CD4-positive, alpha-beta memory T cell (primary cell): ENCODE measurements at places on chromosomes 6 and 20.

DNA sequence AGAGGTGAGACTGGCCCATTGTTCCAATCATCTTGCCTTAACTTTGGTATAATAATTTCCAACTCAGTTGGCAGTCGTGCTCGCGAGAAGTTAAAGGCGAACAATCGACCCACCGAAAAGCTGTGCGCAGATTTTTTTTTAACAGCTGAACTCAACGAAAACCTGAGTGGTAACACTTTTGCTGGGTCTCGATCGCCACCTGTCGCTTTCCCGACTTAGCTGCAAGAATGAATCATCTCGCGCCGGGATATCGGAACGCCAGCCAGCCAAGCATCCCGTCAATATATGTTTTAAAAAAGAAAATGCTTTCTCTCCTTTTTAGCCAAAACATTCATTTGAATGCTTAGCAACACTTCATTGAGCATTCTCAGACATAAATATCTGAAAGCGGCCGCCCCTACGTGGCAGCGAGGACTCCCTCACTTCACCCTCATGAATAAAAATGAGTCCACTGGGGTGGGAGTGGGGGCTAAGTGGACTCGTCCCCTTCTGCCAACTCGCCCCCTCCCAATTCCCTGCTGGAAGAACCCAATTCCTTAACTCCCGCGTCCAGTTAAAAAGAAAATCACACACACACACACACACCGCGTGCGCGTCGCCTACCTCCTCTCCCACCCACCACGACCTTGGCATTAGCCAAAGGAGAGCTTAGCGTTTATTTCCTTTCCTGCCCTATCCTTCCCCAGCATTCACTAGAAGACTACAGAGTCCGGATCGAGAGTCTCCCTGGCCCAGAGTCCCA lies 1.5 kb downstream of the COL12A1 start:
- no peak for DNase-seq

DNA sequence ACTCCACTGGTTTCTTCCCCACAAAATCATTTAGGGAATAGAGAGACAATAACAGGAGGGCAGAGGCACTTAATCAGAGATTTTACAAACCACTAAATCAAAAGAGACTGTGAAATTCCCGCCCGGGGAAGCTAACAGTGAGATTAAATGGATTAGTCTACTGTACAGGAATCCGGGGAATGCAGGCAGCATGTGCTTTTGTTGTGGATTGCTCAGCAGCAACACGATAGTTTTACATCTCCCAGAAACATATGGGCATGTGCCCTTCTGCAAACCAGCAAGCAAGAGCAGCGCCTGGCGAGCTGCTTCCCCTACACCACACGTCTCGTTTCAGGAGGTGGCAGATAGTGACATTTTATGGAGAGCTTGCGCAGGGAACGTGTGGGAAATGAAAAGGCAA lies 382.3 kb downstream of the CD83 start:
- DNase-seq: no peak

GRCh38 chr6:70390067-70390466 lies 23.2 kb upstream of the FAM135A start:
- no peak for DNase-seq

DNA sequence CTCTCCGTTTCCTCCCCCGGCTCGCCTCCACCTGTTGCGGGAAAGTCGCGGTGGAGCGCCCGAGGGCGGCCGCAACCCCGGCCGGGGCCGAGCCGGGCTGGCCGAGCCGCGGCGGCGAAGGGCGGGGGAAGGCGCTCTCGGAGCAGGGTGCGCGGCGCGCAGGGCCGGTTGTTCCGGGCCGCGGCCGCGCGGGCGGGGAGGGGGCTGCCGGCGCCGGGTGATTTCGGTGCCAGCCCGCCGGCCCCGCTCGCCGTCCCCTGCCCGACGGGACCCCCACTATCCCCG lies 235 bp downstream of the MAP7 start:
- peak; percentile 6 for DNase-seq

DNA sequence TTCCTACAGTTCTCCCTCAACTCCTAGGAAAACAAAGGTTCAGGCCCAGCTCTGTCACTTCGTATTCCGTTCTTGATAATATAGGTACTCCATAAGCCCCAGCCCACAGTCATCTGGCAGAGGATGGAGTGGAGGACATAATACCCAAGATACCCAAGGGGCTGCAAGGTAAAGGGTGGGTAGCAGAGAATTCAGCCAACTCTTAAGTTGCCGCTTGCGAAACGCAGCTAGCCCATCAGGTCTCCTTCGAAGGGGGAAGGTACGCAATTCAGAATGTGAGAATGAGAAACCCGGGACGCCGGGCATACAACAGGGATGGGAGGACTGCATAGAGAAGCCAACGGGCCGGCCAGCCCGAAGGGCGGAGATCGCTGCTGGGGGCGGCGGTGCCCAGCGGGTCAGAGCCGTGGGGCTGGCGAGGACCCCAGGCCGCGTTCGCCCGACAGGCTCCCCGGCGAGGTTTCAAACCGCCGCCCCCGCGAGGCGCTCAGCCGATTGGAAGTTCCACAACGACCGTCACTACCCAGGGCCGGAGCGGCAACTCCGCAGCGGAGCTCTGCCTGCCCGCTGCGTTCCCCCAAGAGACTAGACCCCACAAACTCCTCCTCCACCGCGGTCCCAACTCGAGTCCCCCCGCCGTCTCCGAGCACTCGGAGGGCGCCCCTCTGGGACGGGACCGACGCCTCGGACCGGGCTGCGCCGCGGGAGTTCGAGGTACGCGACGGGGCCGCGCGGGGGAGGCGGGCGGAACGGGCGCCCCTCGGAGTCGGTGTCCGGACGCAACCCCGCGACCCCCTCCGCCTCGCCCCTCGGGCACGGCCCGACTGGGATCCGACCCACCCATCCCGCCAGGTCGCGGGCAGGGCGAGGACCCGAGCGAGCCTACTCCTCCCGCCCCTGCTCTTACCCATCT lies 911 bp downstream of the CDK19 start:
- peak; percentile 63 for DNase-seq

DNA sequence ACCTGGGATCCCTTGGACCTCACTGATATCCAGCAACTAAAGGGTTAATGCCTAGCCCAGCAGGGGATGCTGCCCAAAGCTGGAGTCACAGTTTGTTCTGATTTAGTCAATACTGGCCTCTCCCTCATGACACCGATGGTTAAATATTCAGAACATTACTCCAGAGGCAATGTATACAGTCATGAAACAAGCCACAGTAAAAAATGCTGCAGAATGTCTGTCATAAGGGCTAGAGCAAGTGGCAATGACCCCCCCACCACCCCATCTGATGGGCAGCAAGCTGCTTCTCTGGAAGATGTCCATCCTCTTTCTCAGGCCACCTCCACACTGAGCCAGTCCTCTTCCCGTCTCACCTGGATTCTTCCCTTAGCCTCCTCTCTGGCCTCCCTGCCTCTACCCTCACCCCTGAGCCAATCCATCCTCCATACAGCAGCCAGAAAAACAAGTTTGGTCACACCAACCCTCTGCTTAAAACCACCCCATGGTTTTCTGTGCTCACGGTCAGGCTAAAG lies 99.0 kb upstream of the KCNG1 start:
- DNase-seq: no peak

GRCh38 chr20:59016795-59017492 lies 2.3 kb upstream of the TUBB1 start:
- no peak for DNase-seq

GRCh38 chr6:137407816-137408215 lies 86.4 kb downstream of the OLIG3 start:
- no peak for DNase-seq

DNA sequence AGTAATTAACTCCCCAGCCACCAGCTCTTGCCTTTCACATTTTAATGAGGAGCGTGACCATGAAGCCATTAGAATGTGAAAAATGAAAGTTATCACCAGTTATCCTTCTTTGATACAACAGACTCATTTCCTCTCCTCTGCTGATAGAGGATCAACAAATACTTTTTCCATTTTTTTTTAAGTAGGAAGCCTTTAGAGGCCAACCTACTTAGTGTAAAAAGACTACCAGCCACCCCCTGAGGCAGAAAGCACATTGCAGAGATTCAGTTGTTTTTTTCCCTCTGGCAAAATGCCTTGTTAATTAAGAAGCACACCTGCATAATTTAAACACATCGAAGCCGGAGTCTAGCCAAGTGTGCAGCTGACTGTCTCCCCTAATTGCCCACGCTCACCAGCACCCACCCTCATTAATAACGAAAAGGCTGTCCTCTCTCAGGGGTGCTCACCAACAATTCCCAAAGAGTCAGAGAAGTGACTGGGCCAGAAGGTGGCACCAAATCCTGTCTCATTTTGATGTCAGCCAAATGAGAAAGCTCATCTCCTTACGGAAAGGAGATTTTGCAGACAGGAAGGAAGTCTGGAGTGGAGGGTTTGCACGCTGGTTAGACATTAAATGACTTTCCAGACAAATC lies 60.9 kb upstream of the MC3R start:
- no peak for DNase-seq

DNA sequence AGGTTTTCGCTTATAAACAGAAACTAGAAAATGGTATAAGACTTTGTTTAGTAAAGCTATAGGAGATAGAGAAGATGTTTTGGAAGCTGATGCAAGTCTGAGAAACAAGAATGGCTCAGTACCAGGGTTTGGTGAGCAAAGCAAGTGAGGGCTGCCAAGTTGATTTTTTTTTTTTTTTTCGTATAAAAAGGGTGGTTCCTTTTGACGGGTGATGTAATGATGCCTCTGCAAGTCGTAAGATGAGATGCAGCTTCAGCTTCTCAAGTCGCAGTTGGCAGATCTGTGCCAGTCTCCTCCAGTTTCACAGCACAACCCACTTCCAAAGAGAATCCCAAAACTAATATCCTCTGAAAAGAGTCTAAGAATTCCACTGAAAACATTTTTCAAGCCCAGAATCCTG lies 252.8 kb upstream of the CDH4 start:
- DNase-seq: no peak

- no peak for DNase-seq
These were observed 35.0 kb downstream of the EDN3 start for GRCh38 chr20:59335377-59335776.

GRCh38 chr20:63979557-63980316 lies at the start of gene SAMD10:
Gene SAMD10, minus strand, starts transcription at chr20:63979642. Its CDS starts 175 bp downstream, at chr20:63979467.
- DNase-seq: peak; percentile 61

DNA sequence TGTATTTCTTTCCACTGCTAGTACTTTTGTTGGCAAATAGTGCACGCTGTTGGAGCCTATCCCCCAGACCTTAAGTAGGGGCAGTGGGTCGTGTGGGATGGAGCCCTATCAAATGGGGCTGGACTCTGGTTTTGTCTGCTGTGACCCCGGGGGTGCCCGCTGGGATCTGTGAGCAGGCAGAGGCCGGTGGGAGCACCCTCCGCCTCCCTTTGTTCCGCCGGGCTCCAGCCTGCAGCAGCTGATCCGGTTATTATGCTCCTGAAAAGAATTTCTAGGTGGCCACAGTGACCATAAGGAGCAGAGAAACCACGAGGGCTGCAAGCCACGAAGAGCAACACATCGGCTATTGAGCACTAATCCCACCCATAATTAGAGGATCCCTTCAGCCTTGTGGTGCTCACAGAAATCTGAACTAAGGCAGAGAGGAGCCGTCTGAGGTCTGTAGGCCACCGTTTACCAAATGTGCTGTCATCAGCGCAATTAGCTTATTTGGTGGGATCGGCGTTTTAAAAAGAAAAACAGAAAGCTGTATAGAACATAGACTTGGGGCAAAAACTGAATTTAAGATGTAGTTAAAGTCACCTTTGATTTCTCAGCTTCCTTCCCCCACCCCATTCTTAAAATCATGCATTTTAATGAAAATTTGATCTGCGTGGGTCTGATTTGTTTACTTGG lies 598.3 kb upstream of the JAG1 start:
- DNase-seq: no peak

DNA sequence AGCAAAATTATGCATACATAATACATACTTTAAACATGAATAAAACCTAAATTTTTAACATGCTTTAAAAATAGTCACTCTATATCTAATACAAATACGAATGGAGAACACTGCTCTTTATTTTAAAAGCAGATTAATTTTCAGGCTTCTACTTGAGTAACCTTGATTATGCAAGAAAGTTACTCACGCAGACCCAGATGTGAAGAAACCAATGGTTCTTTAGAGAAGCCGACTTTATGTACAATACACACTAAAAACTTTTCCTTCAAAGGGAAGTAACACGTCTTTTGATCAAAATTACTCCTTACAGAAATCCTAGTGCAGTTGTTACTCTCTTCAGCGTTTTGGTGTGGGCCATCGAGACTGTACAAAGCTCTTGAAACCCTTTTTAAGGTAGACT lies 136.9 kb upstream of the SLC22A16 start:
- DNase-seq: no peak

DNA sequence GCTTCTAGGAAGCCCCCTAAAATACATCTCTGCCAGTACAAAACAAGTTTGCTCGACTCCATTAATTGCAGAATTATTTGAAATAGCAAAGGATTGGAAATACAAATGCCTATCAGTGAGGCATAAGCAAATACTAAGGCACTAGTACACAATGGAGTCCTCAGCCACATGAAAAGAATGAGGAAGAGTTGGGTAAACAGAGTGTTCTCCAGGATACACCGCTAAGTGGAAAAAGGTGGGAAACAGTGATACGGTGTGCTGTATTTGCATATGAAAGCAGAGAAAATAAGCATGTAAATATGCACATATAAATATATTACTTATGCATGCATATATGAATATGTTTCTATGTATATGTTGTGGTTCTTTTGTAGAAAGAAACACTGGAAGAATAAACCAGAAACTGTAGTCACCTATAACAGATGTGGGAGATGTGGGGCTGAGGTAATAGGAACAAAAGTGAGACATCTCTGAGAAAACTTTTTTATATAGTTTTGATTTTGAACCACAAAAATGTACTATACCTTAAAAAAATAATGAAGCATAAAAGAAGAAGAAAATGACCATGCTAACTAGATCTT lies 143.4 kb upstream of the MYLIP start:
- DNase-seq: no peak

GRCh38 chr20:38697306-38697705 lies 27.0 kb upstream of the SLC32A1 start:
- no peak for DNase-seq

- no peak for DNase-seq
These were observed 180.6 kb downstream of the FOXA2 start for GRCh38 chr20:22403632-22404361.

GRCh38 chr20:36175016-36175415 lies 20.5 kb downstream of the EPB41L1 start:
- no peak for DNase-seq

DNA sequence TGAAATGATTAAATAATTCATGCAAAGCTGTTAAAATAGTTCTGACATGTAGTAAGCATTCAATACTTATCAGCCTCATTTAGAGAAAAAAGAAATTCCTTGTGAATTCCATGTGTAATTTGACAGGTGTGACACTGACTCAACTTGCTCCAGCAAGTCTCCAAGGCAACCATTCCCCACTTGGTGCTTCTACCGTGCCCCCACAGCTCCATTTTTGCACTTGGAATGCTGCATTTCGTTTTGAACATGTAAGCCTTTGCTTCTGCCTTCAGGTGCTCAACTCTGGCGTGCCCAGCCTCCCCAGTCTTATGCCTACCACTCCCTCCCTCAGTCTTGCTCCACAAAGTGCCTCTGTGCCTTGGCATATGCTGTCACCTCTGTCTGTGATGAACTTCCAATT lies 760.6 kb upstream of the CHD6 start:
- DNase-seq: no peak

DNA sequence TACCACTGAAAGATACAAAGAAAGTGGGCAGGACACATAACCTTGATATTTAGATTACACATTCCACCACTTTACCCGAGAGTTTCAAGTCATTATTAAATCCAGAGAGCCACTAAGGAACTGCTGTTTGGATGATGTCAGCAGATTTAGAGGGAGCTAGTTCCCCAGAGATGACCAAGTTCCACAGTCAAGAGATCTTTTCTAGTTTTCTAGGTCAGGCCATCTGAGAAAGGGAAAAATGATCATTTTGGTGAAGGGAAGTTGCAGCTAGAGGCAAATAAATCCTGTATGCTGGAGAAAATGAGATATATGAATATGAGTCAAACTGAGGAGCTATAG lies 147.8 kb downstream of the HS3ST5 start:
- no peak for DNase-seq

- DNase-seq: no peak
These were observed 320.4 kb downstream of the LAMA2 start for GRCh38 chr6:129203190-129203900.
